ENCODE measurements at places on chromosomes 1 and 21. TPM values are rescaled to one million over a fixed set of nuclear protein-coding genes. Genes with fewer than 3 reads are reported as not detected.

Gene STIL
- 40.7 TPM for total RNA-seq

Gene AMIGO1
- 1.9 TPM for total RNA-seq

Gene EFNA1
- total RNA-seq: not detected

Gene SSX2IP
- 17.0 TPM for total RNA-seq

Gene CDC7
- 25.1 TPM for total RNA-seq

Gene GLMP
- 31.3 TPM for total RNA-seq

Gene CFAP57
- total RNA-seq: not detected

Gene NHLH2
- not detected for total RNA-seq

Gene CR1L
- total RNA-seq: not detected

Gene ANGPTL7
- not detected for total RNA-seq

Gene ELAVL4
- total RNA-seq: not detected

Gene CD1B
- not detected for total RNA-seq

Gene AMY1A
- total RNA-seq: not detected

Gene TSPAN1
- total RNA-seq: not detected

Gene RPTN
- total RNA-seq: not detected

Gene GPR161
- total RNA-seq: 0.36 TPM

Gene GPATCH2
- total RNA-seq: 12.3 TPM

Gene CYP2J2
- 1.0 TPM for total RNA-seq

Gene AIRE
- 3.0 TPM for total RNA-seq

Gene TTLL7
- total RNA-seq: 4.0 TPM

Gene ADGRB2
- 0.32 TPM for total RNA-seq

Gene NBPF6
- total RNA-seq: not detected

Gene SAMSN1
- 115 TPM for total RNA-seq

Gene MYCL
- 0.11 TPM for total RNA-seq

Gene FAM167B
- total RNA-seq: 0.52 TPM

Gene NUDT4B
- 1.4 TPM for total RNA-seq

Gene SLC44A3
- not detected for total RNA-seq

Gene IFNAR2
- 80.3 TPM for total RNA-seq

Gene PLXNA2
- 0.89 TPM for total RNA-seq

Gene TGFBR3
- 14.5 TPM for total RNA-seq

Gene VHLL
- 0.30 TPM for total RNA-seq

Gene LINGO4
- not detected for total RNA-seq

Gene ANXA9
- total RNA-seq: not detected

Gene DYNLT4
- 0.34 TPM for total RNA-seq

Gene GTF2B
- total RNA-seq: 39.4 TPM

Gene LRRC38
- not detected for total RNA-seq

Gene RAD54L
- total RNA-seq: 47.1 TPM

Gene TEDDM1
- not detected for total RNA-seq

Gene TTC39A
- total RNA-seq: not detected

Gene FCRL2
- not detected for total RNA-seq

Gene INSRR
- 0.14 TPM for total RNA-seq

Gene TMEM269
- 0.23 TPM for total RNA-seq

Gene UBASH3A
- total RNA-seq: 84.2 TPM

Gene CDCA8
- total RNA-seq: 64.9 TPM

Gene G0S2
- 0.89 TPM for total RNA-seq

Gene ERICH3
- total RNA-seq: not detected

Gene DNAJB4
- 12.0 TPM for total RNA-seq

Gene PCP4
- not detected for total RNA-seq

Gene LRIG2
- total RNA-seq: 14.9 TPM

Gene SLC2A5
- total RNA-seq: 0.05 TPM

Gene EDN2
- not detected for total RNA-seq

Gene C1orf167
- total RNA-seq: not detected

Gene KCND3
- not detected for total RNA-seq

Gene C1orf87
- total RNA-seq: not detected

Gene TRPM2
- total RNA-seq: 20.6 TPM

Gene SAMD13
- 0.36 TPM for total RNA-seq

Gene LMO4
- total RNA-seq: 23.3 TPM

Gene BRDT
- total RNA-seq: not detected

Data from T-helper 2 cell treated with Interferon-gamma antibody and Interleukin-4, amounts not matched to agents 100 ng/mL and 5 ng/mL, for 36 hours (primary cell).